ENCODE measurements at places on chromosomes 4 and X.

DNA sequence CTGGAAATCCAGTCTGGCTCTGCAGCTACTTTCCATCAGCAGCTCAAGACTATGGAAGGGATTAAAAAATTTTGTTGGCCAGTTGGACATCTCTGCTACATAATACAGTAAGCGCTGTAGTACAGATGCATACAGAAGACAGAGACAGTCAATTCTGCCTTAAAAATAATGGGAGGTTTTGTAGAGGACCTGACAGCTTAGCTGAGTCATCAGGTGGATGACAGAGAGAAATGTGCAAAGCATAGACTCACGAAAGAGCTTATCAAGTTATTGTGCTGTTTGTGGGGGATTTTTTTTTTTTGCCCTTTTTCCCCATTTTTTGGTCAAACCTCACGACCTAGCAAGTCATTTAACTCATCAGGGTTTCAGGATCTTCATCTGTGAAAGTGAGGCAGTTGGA, 149.0 kb upstream of the SCML1 start:
- no peak for DNase-seq

GRCh38 chr4:10963241-10963640, 278.7 kb upstream of the CLNK start:
- DNase-seq = no peak

DNA sequence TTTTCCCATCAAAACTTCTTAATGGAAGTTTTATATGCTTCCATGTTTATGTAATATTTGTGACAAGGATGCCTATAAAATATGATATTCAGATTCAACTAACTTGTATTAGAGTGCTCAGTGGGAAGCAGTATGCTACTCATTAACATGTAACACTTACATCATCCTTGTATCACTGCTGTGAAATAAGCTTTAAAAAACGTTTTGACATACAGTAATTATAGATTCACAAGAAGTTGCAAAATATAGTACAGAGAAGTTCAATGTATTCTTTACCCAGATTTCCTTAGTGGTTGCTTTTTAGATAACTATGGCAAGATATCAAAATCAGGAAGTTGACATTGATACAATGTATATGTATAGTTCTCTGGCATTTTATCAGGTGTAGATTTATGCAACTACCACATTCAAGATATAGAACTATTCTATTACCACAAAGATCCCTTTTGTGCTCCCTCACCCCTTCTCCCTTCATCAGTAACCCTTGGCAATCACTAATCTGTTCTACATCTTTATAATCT, 56.3 kb downstream of the DTHD1 start:
- no peak for DNase-seq

DNA sequence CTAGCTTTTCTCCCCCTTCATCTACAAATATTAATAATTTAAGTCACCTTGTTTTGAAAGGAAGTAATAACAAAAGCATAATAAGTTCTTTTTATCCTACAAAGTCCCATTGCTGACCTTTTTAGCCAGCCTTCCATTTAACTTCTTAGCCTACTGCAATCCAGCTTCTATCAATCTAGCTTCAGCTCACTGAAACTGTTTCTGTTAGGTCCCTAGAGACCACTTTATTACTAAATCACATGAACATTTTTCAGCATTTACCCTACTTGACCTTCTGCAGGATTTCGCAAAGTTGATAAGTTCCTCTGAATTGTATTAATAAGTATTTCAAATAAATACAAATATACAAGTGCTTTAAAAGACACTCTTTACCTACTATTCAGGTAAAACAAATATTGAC, 186.5 kb downstream of the ANTXR2 start:
- no peak for DNase-seq

- DNase-seq = no peak
Observed at GRCh38 chrX:19886883-19887531, 393 bp downstream of the SH3KBP1 start.

DNA sequence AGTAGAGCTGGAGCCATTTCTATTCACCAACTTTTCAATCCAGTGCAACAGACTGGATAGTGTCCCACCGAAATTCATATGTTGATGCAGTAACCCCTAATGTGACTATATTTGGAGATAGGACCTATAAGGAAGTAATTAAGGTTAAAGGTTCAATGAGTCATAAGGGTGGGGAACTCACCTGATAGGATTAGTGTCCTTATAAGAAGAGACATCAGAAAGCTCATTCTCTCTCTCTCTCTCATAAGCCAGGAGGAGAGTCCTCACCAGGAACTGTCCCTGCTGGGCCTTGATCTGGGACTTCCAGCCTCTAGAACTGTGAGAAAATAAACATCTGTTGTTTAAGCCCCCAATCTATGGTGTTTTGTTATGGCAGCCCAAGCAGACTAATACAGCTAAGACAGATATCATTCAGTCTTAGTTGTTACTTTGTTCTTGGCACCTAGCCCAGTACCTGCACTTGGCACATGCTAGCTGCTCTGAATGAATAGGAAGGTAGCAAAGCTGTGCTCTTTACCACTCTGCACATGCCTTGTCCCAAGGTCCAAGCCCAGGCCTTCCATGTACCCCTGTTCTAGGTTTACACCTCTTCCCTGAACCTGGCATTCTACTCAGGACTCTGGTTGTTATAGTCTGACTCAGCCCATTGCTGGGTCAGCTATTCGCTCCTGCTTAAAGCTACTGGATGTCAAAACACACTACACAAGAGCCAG, 19.2 kb upstream of the BRS3 start:
- DNase-seq = no peak

DNA sequence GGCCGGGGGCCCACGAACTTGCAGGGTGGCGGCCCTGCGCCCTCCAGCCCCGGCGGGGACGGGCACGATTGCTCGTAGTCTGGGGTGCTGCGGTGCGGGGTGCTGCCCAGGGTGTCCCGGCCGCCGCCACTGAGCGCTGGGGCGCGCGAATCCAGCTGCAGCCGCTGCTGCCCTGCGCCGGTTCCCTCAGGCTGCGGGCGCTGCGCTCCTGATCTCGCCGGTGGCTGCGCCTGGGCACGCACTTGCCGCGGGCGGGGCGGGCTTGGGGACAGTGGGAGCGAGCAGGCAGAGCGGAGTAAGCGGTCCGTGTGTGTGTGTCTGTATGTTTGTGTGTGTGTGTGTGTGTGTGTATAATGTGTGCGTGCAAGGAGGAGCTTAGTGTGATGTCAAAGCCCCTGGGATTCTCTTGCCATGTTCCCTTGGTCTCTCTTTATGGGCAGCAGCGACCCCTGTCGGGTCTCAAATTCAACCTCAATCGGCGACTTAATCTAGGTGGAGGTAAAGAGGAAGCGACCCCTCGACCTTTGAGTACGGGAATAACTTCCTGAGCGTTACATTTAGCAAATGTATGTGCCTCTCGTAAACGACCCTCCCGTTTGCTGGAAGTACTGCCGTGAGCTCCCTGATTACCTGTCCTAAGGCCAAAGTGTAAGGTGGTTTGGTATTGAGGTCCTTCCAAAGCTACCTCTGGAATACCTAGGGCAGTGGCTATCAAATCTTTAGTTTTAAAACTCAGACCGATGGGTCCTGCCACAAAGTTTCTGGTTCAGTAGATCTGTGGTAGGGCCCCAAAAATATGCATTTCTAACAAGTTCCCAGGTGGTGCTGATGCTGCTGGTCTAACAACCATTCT, at the start of gene RNF150:
Gene RNF150, minus strand, starts transcription at position 324 of the 853 bp plus-strand sequence.
- peak; percentile 84 for DNase-seq

DNA sequence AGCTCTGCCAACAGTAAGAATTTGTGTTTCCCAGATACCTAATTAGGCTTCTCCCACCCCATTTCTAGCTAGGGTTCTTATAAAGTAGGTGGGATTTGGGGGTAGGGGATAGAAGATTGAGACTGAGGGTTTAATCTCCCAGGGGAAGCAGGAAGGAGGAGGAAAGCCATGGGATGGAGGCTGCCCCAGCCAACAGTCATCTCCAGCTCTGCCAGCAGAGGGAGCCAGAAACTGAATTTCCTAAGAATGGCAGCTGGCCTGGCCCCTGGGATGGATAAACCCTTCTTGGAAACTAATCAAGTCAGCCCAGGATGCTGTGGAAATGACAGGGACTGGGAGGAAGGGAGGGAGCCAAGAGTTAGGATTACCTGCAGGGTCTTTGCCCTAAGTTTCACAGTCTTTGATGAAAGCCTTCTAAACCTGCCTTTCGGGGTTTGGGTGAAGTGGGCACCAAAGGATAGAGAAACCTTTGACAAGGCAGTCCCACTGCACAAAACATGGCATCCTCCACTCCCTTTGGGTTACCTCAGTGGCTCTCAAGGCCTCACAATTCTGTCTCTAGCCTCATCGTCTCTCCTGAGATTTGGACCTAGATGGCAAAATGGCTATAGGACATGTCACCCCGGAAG, 6.7 kb upstream of the ERCC6L start:
- peak; percentile 29 for DNase-seq
